ENCODE measurements at places on chromosomes 1 and 21. TPM values are rescaled to one million over a fixed set of nuclear protein-coding genes. Genes with fewer than 3 reads are reported as not detected.

The ZBTB18 gene
- total RNA-seq: 11.0 TPM

- no peak for DNase-seq
- H3K4me1 ChIP-seq: no peaks in the 10 kb centered on the region
- H3K36me3 ChIP-seq: no peaks in the 10 kb centered on the region
- no peak overlapping the region for H3K27ac ChIP-seq
- H3K4me3 ChIP-seq: no peak overlapping the region
- peaks cover 2% of the 10 kb centered on the region for H3K27me3 ChIP-seq
Observed at GRCh38 chr1:34265396-34265795, 88.7 kb downstream of the C1orf94 start.

- peak overlapping the region; percentile 42 for H3K4me3 ChIP-seq
- peak; percentile 81 for DNase-seq
- H3K27me3 ChIP-seq: peaks cover 32% of the 10 kb centered on the region
- no peaks in the 10 kb centered on the region for H3K36me3 ChIP-seq
- peak overlapping the region; percentile 87 for H3K27ac ChIP-seq
Observed at GRCh38 chr1:54995835-54996234, 2.9 kb upstream of the BSND start.

- DNase-seq: no peak
- H3K36me3 ChIP-seq: no peaks in the 10 kb centered on the region
- H3K27me3 ChIP-seq: no peaks in the 10 kb centered on the region
- no peaks in the 10 kb centered on the region for H3K4me1 ChIP-seq
Observed at GRCh38 chr1:238177960-238178645, 287.4 kb upstream of the ZP4 start.

DNA sequence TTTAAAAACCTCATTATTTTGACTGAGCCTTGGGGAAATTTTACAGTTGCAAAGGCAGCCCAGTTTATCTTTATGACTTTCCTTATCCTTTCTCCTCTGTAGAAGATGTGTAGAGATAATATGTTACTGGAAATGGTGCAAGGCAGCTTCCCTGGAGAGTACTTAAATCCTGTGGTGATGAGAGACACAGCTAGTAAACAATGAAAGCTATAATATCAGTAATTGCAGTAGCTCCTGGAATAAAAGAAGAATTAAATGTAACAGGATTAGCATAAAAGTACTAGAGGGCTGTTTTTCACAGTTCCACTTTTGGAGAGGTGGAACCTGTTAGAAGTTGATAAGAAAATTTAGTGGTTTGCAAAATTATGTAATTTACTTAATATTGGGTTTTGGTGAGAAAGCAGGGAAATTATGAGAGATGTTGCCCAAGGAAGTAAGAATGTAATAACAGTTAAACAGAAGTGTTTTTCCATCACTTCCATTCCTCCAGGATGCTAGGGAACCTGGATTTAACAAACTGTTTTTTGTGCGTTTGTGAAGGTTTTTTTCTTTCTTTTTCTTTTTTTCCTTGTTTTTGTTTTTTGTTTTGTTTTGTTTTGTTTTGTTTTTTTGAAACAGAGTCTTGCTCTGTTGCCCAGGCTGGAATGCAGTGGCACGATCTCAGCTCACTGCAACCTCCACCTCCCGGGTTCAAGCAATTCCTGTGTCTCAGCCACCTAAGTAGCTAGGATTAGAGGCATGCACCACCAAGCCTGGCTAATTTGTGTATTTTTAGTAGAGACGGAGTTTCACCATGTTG lies 15.7 kb upstream of the EDEM3 start:
- no peaks in the 10 kb centered on the region for H3K36me3 ChIP-seq
- H3K27me3 ChIP-seq: peaks cover 6% of the 10 kb centered on the region
- no peak for DNase-seq

DNA sequence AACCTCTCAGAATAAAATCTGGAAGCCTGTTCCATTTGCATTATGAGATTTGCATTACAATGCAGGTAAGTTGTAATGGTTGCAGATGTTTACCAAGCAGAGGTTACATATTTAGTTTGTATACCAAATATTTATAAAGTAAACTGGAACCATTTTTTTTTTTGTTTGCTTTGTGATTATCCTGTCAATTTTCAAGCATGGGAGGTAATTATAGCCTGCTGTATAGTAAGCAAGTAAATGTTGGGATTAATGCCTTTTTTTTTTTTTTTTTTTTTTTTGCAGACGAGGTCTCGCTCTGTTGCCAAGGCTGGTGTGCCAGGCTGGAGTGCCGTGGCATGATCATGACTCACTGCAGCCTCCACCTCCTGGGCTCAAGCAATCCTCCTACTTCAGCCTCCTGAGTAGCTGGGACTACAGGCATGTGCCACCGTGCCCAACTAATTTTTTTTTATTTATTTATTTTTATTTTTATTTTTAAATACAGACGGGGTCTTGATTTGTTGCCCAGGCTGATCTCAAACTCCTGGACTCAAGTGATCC lies 21.0 kb downstream of the NFYC start:
- peak overlapping the region; percentile 98 for H3K4me3 ChIP-seq
- peak overlapping the region; percentile 81 for H3K27ac ChIP-seq
- DNase-seq: no peak
- H3K36me3 ChIP-seq: peaks cover 52% of the 10 kb centered on the region
- H3K27me3 ChIP-seq: no peaks in the 10 kb centered on the region

- H3K36me3 ChIP-seq: no peaks in the 10 kb centered on the region
- peaks cover 14% of the 10 kb centered on the region for H3K27me3 ChIP-seq
- H3K4me3 ChIP-seq: no peak overlapping the region
- no peaks in the 10 kb centered on the region for H3K4me1 ChIP-seq
- no peak for DNase-seq
- H3K27ac ChIP-seq: no peak overlapping the region
Observed at GRCh38 chr1:44040418-44040817, 9.2 kb upstream of the SLC6A9 start.

The TMEM52 gene
- not detected for total RNA-seq

The KCND3 gene
- total RNA-seq: not detected
